Large intestine (tissue), 12 donors: ENCODE measurements at places on chromosomes 5 and 9.

GRCh38 chr9:129672702-129673101, 7.3 kb downstream of the PRRX2 start:
- DNase-seq, result no peak

- no peak for DNase-seq
Observed at GRCh38 chr9:72443855-72444254, 77.6 kb upstream of the TMC1 start.

DNA sequence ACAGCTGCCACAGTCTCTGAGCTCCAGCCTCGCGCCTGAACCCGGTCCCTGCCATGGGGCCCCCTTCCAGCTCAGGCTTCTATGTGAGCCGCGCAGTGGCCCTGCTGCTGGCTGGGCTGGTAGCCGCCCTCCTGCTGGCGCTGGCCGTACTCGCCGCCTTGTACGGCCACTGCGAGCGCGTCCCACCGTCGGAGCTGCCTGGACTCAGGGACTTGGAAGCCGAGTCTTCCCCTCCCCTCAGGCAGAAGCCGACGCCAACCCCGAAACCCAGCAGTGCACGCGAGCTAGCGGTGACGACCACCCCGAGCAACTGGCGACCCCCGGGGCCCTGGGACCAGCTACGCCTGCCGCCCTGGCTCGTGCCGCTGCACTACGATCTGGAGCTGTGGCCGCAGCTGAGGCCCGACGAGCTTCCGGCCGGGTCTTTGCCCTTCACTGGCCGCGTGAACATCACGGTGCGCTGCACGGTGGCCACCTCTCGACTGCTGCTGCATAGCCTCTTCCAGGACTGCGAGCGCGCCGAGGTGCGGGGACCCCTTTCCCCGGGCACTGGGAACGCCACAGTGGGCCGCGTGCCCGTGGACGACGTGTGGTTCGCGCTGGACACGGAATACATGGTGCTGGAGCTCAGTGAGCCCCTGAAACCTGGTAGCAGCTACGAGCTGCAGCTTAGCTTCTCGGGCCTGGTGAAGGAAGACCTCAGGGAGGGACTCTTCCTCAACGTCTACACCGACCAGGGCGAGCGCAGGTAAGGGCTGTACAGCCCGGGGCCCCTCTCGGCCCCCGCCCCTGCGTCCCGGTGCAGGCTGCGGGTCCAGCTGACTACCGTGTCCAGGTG, 509 bp downstream of the LVRN start:
- no peak for DNase-seq

DNA sequence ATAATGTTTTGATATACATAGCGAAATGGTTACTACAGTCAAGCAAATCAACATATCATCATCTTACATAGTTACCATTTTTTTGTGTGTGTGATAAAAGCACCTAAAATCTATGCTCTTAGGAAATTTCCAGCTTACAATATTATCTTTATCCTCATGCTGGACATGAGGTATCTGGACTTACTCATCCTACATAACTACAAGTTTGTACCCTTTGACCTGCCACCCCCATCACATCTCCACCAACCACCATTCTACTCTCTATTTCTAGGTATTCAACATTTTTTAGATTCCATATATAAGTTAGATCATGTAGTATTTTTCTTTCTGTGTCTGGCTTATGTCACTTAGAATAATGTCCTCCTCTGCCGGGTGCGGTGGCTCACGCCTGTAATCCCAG, 79.9 kb downstream of the TAF11L14 start:
- DNase-seq, result no peak

DNA sequence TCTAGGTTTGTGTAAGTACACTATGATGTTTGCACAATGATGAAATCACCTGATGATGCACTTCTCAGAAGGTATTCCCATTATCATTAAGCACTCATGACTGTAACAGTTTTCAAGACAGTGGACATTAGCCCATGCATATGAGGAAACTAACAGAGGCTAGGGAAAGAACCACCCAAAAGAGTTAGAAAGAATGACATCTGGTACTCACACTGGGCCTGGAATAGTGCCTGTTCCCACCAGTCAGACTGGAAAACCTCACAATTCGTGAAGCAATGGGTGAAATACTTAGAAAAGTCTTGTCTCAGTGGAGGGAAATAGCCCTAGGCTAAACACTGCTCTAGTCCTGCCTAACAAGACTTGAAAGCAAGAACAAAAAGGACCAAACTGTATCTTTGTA, 117.4 kb upstream of the GDNF start:
- DNase-seq, result no peak

GRCh38 chr5:19175776-19176570, 812.0 kb downstream of the CDH18 start:
- DNase-seq, result no peak

DNA sequence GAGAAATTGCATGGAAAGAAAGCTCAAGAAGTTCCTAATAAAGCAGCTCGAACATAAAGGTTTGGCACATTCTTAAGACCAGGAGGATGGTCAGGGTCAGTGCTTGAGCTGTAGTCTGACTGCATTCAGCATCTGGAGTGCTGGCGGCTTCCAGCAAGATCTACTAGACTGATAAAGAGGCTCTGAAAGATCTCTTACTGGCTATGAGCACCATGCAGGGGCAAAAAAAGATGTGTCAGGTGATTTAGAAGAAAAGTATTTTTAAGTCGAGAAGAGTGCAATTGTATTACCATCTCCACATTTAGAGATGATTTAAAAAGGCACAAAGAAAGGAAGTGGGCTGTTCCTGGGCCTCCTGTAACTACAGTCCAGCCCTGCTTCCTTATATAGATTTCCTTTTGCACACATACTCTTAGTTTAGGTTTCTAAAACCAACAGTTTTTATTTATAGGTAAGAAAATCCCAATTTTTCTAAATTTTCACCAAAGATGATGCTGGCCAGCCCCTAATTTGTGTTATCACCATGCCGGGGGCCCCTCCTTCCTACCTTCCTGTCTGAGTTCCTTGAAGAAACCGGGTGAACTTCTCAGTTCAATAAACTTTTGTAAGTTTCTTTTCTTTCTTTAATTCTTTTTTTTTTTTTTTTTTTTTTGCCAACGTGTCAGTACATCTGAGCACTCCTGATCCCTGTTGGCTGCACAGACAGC, 65.9 kb upstream of the PLPP1 start:
- no peak for DNase-seq

- DNase-seq, result peak; percentile 58
Observed at GRCh38 chr9:36148311-36149051, 11.9 kb downstream of the GLIPR2 start.

DNA sequence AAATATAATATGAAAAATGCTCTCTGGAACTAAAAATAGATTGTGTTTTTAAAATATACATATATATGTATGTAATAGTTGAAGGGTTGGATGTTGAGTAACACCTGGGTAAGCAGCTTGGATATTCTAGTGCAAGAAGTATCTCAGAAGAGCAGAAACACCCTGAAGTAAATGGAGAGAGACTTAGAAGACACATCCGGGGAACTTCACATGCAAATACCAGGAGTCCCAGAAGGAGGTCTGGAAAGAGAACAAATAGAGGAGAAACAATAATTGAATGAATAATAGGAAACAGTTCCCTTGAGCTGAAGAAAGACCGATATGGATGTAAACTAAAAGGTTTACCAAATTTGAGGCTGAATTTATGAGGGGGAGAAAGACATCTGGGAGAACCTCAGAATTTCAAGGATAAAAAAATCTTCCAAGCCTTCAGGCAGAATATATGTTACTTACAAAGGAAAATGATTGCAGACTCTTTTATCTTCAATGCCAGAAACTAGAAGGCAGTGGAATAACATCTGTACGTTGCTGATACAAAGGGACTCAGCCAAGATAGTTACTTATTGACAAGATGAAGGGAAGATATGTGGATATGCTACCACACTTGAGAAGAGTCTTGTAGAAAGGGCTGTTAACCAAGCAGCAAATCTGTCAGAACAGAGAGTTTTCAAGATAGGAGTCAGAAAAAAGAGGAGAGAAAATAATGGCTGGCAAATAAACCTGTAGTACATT, 42.7 kb downstream of the HSDL2 start:
- no peak for DNase-seq

- DNase-seq, result no peak
Observed at GRCh38 chr5:102762562-102763227, 7.6 kb downstream of the PAM start.

- DNase-seq, result no peak
Observed at GRCh38 chr5:31551878-31552277, 19.8 kb downstream of the C5orf22 start.
